ENCODE measurements at places on chromosomes 7 and 10. TPM values are rescaled to one million over a fixed set of nuclear protein-coding genes. Genes with fewer than 3 reads are reported as not detected.

Gene FAM13C
- total RNA-seq: 10.1 TPM

DNA sequence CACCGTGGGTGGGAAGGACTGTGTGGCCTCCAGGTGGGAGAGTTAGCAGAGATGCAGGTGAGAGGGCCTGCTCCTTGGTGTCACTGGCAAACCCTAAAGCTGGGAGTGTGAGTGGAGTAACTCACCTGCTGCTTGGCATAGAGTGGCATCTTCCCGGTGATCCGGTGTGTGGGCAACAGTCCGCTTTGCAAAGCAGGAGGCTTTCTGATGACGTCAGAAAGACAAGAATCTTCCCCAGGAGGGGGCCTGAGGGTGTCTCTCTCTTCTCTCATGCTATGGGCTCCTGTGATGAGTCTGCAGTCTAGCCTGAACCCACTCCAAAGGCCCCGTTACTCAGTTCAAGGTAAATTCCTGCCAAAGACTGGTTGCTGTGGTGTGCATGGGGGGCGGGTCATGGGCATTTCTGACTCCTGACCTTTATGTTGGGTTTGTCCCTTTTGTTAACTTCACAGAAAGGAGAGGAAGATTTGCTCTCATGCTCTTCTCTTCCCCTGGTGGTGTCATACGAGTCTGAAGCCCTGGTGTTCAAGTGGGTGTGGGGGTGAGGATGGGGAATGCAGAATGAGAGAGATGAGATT lies 187.9 kb downstream of the GATA3 start:
- peaks cover 5% of the 10 kb centered on the region for H3K4me1 ChIP-seq
- no peaks in the 10 kb centered on the region for H3K36me3 ChIP-seq
- H3K27ac ChIP-seq: no peak overlapping the region
- no peak for DNase-seq
- peaks cover 5% of the 10 kb centered on the region for H3K27me3 ChIP-seq
- H3K4me3 ChIP-seq: no peak overlapping the region

Gene CALHM3
- total RNA-seq: 20.3 TPM

DNA sequence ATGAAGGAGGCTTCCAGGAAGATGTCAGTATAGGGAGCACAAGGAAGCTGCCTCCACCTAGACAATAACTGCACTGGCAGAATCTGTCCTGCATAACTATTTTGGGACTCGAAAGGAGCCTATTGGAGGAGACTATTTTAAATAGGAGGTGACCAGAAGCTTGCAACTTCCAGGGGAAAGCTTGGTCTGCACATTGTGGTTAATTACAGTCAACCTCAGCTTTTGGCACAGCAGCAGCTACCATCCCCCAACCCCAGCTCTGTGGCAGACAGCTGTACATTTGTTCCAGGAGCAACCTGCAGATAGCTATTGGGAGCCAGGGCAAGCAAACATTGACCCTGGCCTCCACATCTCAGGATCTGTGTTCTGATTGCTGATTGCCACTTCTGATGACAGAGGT lies 46.3 kb upstream of the NANOS1 start:
- H3K27ac ChIP-seq: no peak overlapping the region
- peaks cover 6% of the 10 kb centered on the region for H3K4me1 ChIP-seq
- DNase-seq: no peak
- no peaks in the 10 kb centered on the region for H3K36me3 ChIP-seq

DNA sequence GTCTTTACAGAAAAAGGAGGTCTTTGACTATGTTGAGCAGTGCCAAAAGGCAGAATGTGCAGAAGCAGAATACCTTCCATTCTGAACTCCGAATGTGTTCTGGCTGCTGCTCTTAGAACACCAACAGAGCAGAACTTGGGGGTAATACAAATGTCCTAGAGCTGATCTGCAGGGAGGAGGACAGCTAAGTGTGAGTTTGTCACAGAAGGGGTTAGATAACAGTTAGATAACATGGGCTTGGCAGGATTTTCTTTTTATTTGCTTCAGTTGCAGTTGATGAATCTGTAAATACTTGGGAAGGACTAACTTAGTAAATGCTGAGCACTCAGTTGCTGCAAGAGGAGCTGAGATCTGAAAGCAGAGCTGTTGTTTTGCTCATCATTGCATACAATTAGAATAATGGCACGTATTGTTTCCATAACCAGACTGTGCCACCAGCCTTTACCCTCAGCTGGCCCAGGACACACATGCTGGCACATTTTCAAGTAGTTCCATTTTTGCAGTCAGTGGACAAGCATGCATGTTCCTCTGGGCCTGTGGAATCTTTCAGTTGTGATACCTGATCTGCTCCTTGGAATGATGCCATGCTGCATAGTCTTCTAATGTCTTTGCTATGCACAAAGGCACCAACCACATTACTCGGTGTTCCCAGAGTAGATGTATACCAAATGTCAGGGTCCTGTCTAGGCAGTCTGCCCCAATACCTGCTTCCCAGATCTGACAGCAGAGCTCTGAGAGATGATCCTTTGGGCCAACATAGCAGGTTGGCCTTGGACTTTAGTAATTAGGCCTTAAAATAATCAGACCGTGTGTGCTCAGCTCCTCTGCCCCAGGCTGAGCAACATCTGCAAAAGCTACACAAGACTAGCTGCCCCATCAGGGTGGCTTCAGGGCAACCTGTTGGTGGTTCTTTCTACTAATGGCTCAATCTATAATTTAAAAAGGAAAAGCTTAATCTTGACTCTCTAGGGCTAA lies 55.7 kb downstream of the GSDME start:
- no peak overlapping the region for H3K4me3 ChIP-seq
- H3K27me3 ChIP-seq: no peaks in the 10 kb centered on the region
- H3K4me1 ChIP-seq: peaks cover 17% of the 10 kb centered on the region
- peaks cover 9% of the 10 kb centered on the region for H3K36me3 ChIP-seq
- DNase-seq: no peak

Gene GPRIN2
- 4.4 TPM for total RNA-seq

DNA sequence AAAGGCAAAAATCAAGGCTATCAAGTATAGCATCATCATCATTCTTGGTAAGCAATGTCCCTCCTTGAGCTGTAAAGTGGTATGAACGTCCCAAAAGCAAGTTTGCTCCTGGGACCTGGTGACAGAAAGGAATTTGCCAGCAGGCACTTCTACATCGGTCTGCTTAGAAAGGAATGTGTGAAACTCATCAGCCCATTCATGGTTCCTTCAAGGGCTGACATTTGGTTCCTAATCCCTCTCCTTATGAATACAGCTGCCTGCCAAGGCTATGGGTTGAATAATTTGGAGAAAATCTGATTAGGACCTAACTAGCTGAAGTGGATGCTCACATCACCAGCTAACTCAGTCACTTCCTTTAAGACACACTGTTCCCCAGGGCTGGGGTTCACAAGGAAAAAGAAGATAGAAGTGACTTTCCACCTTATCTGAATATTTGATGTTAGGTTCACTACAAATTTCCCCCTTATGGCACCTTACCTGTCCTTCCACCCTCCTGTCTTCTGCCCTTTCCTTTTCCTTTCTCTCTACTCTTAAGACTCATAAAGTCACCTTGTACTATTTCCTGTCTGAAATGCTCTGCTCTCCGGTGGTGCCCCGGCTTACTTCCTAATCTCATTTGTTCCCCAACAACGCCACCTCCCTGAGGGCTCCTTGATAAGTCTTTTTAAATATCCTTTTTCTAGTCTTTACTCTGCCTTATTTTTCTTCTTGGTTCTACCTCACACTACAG lies 187.1 kb downstream of the NPSR1 start:
- peaks cover 14% of the 10 kb centered on the region for H3K4me1 ChIP-seq
- peaks cover 4% of the 10 kb centered on the region for H3K27me3 ChIP-seq
- H3K4me3 ChIP-seq: no peak overlapping the region
- no peak overlapping the region for H3K27ac ChIP-seq

GRCh38 chr7:98167653-98168052 lies 43.6 kb upstream of the BHLHA15 start:
- H3K4me3 ChIP-seq: no peak overlapping the region
- H3K27ac ChIP-seq: no peak overlapping the region
- peaks cover 13% of the 10 kb centered on the region for H3K4me1 ChIP-seq
- H3K36me3 ChIP-seq: peaks cover 3% of the 10 kb centered on the region

GRCh38 chr10:76675951-76676587 lies 961.5 kb downstream of the KCNMA1 start:
- no peaks in the 10 kb centered on the region for H3K4me1 ChIP-seq
- H3K27ac ChIP-seq: no peak overlapping the region
- H3K4me3 ChIP-seq: no peak overlapping the region
- H3K36me3 ChIP-seq: no peaks in the 10 kb centered on the region
- H3K27me3 ChIP-seq: peaks cover 45% of the 10 kb centered on the region
- DNase-seq: no peak

DNA sequence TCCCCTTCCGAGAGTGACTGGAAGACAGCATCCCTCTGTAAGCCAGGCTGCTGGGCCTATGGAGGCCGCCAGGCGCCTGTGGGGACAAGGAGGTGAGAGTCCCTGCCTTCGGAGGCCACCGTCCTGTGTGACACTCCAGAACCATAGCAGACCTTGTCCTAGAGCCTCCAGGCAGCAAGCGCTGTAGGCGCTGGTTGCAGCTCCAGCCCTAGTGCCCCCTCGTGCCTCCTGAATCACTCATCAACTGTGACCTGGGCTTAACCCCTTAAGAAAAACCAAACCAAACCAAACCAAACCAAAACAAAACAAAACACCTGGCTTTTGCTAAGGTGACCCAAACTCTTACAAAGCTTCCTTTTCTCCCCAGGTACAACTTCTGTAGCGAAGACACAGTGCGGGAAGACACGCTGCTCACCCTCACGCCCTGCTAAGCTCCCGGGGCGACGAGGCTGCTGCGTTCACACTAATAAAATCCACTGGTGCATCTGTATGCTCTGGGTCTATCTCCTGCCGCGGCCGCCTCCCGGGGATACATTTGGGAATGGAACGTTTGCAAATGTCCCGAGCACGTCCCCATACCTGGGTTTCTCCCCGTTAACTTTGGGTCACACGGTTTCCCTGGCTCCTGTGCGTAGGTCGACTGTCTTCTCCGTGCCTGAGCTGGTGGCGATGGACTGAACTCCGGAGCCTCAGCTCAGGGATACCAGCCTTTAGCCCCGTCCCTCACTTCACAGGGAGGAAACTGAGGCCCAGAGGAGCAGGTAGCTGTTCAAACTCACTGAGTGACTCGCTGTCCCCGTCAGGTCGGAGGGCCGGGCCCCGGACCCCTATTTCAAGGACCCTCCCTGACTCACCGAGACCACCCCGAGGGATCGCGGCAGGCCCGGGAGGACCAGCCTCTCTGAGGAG lies 11.8 kb upstream of the PNLIPRP2 start:
- H3K4me3 ChIP-seq: peak overlapping the region; percentile 84
- DNase-seq: no peak
- no peak overlapping the region for H3K27ac ChIP-seq
- H3K27me3 ChIP-seq: peaks cover 9% of the 10 kb centered on the region
- H3K4me1 ChIP-seq: no peaks in the 10 kb centered on the region

DNA sequence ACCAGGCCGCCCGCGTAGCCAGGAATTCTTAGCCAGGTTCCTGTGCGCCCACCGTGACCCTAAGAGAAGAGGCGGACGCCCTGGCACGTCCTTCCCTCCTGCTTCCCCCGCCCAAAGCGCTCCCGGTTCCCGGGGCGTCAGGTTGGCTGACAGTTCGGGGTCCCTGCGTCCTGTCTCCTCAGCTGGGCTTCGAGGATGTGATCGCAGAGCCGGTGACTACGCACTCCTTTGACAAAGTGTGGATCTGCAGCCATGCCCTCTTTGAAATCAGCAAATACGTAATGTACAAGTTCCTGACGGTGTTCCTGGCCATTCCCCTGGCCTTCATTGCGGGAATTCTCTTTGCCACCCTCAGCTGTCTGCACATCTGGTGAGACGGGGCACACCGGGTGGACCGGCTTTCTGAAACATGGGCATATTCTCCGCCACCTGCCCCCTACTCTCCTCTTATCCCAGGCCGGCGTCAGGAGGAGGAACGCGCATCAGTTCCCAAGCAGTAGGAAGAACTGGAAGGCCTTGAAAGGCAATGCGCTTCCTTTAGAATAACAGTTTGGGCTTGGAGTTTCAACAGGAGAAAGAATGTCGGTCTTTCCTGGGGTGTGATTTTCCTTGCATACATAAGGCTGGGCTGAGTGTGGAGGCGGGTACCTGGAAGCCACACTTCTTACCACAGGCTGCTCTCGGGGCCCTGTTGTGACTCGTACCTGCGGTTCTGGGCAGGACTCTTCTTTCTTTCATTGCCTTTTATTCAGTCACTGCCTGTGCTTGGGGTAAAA lies 728 bp downstream of the CAV2 start:
- H3K4me3 ChIP-seq: peak overlapping the region; percentile 91
- DNase-seq: peak; percentile 72
- no peaks in the 10 kb centered on the region for H3K36me3 ChIP-seq
- H3K27me3 ChIP-seq: peaks cover 22% of the 10 kb centered on the region
- H3K27ac ChIP-seq: peak overlapping the region; percentile 76

Gene OPN1SW
- not detected for total RNA-seq

GRCh38 chr10:24118246-24118645 lies 90.7 kb upstream of the KIAA1217 start:
- H3K36me3 ChIP-seq: no peaks in the 10 kb centered on the region
- H3K4me1 ChIP-seq: peaks cover 60% of the 10 kb centered on the region
- no peak for DNase-seq
- no peaks in the 10 kb centered on the region for H3K27me3 ChIP-seq
- peak overlapping the region; percentile 70 for H3K27ac ChIP-seq
- H3K4me3 ChIP-seq: peak overlapping the region; percentile 81

DNA sequence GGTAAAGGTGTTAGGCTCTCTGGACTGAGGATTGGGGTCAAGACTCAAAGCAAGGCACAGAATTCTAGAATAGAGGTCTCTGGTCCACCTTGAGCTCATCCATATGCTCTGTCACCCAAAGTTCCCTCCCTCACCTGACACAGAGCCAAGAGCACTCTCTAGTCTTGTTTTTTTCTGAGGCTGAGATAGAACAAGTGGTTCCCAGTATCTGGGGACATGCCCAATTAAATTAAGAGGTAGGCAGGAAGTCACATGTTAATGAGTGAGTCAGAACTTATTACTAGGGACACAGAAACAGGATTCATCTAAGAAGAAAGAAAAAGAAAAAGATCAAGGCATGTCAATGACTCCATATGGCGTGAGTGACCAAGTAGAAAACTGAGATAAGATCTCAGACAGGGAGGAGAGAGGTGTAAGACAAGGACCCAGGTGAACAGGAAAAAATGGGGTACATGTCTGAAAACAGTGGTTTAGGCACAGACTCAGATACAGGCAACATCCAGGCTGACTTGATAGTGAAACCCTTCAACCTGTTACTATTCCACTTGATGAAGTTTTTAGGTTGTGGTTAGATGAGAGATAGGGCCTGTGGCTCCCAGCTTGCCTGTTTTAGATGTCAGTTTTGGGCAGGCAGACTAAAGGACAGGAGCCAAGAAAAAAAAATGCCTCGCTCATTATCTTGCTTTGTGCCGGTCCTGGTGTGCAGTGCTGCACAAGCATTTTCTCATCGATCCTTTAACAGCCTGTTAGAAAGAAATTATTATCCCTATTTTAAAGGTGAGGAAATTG lies 609.9 kb downstream of the CCSER2 start:
- H3K27me3 ChIP-seq: peaks cover 3% of the 10 kb centered on the region
- no peaks in the 10 kb centered on the region for H3K36me3 ChIP-seq
- H3K4me1 ChIP-seq: peaks cover 8% of the 10 kb centered on the region

Gene ADCY1
- 19.0 TPM for total RNA-seq

- H3K27ac ChIP-seq: no peak overlapping the region
- H3K4me1 ChIP-seq: peaks cover 26% of the 10 kb centered on the region
- H3K36me3 ChIP-seq: no peaks in the 10 kb centered on the region
- no peaks in the 10 kb centered on the region for H3K27me3 ChIP-seq
- H3K4me3 ChIP-seq: no peak overlapping the region
These were observed 36.4 kb upstream of the INSIG1 start for GRCh38 chr7:155261031-155261985.

Data from type B pancreatic cell (in vitro differentiated cells).